Stimulated activated naive CD8-positive, alpha-beta T cell treated with anti-CD3 and anti-CD28 coated beads, Interleukin-15, amount 100 ng/mL, for 72 hours (primary cell): ENCODE measurements at places on chromosomes 7 and 10.

GRCh38 chr10:100873146-100873826, 39.5 kb upstream of the SLF2 start:
- DNase-seq: no peak

- DNase-seq: no peak
These were observed 29.1 kb downstream of the POLL start for GRCh38 chr10:101558671-101559595.

DNA sequence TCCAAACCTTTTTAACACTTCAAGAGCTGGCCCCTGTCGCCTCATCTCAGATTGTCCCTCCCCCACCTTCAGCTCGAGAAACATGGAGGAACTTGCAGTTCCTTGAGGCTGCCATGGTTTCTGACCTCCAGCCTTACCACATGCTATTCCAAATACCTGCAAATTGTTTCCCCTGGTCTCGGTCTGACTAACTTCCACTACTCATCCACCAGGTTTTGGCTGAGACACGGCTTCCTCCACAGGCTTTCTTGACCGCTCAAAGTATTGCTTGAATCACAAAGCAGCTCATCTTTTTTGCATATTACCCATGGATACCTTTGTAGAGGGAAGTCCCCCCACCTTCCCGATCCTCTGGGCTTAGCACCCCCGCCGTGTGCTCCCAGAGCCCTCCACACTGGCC, 5.2 kb upstream of the SAMD8 start:
- DNase-seq: no peak

GRCh38 chr10:44395396-44395795, 10.5 kb upstream of the CXCL12 start:
- no peak for DNase-seq

GRCh38 chr7:4641667-4642467, 40.2 kb upstream of the FOXK1 start:
- peak; percentile 97 for DNase-seq

DNA sequence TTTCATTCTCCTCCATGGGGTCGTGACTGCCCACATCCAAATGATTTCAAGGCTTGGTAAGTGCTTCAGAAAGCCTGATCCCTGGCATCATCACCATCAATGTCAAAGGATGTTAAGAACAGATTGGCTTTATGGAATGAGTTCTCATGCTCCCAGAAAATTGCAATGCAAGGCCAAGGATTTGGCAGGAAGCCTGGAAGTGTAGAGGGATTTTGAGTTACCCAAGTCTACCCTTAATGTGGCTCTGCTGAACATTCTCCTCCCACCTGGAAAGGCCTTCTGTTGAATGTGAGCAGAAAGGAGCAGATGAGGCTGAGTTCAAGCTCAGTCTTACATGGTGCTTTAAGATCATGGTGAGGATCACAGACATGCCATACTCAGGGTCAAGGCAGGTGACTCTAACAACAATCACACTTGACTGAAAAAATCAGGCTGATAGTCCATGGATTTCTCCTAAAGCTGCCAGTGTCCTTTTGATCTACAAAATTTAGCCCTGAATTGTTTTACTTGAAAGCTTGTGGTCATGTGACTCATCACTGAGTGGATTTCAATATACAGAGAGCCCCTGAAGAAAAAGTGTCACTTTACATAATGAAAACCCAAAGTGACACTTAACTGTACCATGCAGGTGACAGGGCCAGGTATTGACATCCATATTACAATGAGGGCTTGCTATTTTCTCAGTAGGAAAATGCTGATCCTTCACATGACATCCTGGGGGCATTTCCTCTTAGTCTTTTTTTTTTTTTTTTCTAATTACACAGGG, 111.1 kb upstream of the PDLIM1 start:
- no peak for DNase-seq

GRCh38 chr7:151827620-151828019, 49.3 kb downstream of the PRKAG2 start:
- no peak for DNase-seq

GRCh38 chr7:39530971-39531370, 35.2 kb upstream of the YAE1 start:
- no peak for DNase-seq

DNA sequence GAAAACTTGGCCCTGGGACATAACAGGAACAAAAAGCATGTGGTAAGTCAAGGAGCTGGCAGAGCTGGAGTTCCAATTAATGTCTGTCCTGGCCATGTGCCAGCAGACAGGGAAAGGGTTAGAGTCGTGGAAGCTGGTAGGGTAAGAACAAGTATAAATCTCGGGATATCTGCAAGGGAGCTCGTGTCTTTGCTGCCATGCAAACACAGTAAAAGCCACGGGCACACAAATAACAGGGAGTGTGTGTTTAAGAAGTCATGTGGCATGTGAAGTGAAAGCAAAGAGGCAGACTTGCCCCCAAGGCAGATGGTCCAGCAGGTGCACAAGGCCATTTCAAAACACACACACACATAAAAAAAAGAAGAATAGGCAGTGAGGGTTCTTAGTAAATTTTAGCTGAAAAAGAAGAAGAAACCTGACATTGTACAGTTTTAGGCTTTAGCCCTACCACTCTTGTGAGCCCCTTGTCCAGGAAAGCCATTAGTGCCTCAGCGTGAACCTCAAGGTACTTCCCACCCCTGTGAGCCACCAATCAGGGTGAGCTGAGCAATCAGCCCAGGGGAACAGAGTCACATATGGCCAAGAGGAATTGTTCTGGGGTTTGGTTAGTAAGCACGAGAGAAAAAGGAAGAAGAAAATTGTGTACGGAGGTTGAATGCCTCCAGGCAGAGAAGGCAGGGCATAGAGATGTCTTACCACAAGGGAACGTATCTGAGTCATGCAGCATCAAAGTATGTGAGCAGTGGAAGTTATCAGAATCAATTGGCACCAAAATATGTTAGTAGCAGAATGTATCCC, 32.8 kb upstream of the ARHGAP12 start:
- no peak for DNase-seq

DNA sequence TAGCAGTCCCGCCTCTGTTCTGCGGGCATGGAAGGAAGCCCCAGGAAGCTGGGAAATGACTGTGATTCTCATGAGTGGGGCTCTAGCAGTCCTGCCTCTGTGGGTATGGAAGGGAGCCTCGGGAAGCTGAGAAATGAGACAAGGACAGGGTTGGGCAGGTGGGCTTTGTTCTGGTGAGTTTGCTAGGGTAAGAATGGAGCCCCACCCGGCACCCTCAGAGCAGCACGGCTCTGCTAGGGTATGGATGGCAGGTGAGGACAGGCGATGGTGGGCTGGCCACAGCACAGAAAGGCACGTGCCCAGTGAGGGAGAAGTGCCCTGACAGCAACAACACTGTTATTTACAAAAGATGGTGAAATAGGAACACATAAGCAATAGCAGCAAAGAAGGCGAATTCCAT, 39.6 kb downstream of the SVIL start:
- no peak for DNase-seq

DNA sequence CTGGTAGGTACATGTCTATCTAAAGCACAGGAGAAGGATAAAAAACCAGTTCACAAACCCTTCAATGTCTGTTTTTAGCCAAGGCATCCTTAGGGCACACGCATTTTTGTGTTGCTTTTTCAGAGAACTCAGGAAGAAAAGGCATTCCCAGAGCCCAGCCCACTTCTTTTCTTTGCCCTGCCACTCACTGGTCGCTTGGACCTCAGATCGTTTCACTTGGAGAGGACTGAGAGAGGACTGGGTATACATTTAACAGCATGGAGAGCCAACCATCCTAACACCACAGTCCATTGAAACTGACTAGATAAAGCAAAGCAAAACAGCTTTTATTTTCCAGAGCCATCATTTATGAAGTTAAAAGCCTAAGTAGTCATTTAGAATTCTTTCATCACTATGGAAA, 194.2 kb downstream of the CAMK1D start:
- no peak for DNase-seq

DNA sequence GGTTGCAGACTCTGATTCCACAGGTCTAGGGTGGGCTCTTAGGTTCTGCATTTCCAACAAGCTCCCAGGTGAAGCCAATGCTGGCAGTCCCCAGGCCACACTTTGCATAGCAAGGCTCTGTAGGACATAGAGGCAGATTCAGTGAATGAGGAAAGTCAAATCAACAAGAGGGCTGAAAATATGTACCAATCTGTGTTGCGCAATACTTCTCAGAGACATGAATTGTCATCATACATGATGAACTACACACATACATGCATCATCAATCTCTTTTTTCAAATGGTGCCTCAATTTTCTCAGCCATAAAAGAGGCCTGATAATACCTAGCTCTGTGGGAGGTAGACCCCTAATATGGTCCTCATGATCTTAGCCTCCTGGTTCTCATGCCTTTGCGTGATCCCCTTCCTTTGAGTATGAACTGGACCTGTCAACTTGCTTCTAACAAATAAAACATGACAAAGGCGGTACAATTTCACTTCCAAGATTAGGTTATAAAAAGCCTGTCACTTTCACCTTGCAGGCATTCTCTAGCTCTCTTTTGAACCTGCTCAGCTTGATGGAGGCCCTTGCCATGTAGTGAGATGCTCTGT, 49.0 kb downstream of the PIK3CG start:
- DNase-seq: no peak

- no peak for DNase-seq
These were observed 356.6 kb downstream of the SH2D4B start for GRCh38 chr10:80894311-80894791.

DNA sequence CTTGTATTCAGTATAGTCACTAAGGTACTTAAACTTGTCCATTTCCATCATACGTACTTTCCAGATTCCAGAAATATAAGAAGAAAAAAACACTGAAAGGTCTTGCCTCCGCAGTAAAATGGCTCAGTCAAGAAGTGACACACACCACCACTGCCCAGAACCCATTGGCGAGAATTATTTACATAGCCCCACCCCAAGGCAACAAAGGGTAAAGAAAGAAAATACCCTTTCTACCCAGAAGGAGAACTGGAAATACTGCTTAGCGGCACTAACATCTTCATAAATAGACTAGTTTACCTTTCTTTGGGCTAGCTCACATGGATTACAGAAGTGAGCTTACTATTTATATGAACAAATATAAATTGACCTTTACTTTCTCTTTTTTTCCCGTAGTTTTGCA, 194.0 kb downstream of the PPP1R9A start:
- no peak for DNase-seq

- DNase-seq: peak; percentile 65
These were observed 145.5 kb downstream of the FANK1 start for GRCh38 chr10:126041804-126042231.

GRCh38 chr7:101819183-101819582, 1.8 kb downstream of the CUX1 start:
- DNase-seq: no peak

DNA sequence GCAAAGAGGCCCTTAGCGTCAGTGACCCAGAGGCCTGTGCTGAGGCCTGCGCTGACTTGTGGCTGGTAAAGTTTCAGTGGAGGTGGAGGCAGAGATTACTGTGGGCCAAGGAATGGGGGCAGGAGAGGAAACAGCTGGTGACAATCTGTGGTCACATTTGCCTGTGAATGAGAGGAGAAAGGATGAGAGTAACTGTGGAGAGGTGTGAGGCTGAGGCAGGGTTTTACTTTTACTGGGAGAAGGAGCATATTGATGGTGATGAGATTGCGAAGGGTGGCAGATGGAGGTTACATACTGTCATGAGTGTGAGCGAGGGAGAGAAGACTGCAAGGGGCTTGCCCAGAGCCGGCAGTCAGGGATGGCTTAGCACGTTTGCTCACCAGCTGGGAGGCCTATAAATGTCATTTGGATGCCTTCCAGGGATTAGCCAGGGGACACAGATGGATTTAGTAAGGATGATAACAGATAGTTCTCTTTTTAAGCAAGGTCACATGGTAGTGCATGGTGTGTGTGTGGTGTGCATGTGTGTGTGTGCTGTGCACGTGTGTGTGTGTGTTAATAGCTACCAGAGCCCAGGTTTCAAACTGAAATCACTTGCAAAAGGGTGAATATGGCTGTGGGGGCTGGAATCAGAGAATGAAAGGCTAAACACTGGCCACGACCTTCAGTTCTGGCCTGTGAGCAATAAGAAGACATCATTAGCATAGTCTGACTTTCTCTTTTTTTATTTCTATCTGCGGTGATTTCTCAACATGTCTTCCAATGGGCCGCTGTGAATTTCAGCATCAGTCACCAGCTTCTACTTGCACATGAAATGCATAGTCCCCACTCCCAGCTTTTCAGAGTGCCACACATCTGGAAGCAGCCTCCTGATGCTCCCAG, 291.5 kb upstream of the ZNF32 start:
- DNase-seq: no peak

GRCh38 chr7:71145906-71146901, 14.3 kb downstream of the GALNT17 start:
- DNase-seq: no peak

GRCh38 chr7:140506788-140507464, 27.6 kb upstream of the MKRN1 start:
- DNase-seq: no peak

- peak; percentile 68 for DNase-seq
These were observed 2.6 kb downstream of the LDB1 start for GRCh38 chr10:102117391-102118159.

- no peak for DNase-seq
These were observed 86.4 kb downstream of the SNX10 start for GRCh38 chr7:26378016-26378415.

DNA sequence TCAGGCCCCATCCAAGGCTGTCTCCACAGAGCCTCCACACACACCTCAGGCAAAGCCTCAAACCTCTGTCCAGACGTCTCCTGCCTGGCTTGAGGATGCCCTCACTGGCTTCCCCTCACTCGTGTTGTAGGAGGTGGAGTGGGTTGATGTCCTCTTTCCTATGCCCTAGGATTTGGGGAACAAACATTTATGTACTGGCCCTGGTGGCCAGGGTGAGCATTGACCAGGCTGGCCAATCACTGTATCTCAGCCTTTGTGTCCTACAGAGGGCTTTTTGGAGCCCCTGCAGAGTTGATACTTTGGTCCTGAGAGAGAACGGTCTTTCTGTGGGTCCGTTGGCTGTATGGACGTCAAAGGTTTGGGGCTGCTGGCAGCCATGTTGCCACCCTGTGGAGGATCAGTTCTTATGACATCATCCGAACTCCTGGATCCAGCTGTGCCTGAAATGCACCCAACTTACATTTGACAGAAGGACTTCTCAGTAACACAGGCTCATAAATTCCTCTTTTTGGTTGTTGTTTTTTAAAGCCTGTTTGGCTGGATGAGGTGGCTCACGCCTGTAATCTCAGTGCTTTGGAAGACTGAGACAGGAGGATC, 2.3 kb upstream of the GRID2IP start:
- DNase-seq: no peak
